Muscle of arm (tissue), 14 donors: ENCODE measurements at places on chromosomes 13 and 19. TPM values are rescaled to one million over a fixed set of nuclear protein-coding genes. Genes with fewer than 3 reads are reported as not detected.

The ADGRE2 gene
- polyA plus RNA-seq: 0.53 TPM

The CLEC4G gene
- not detected for polyA plus RNA-seq

The ZNF780A gene
- 11.3 TPM for polyA plus RNA-seq

The COMP gene
- not detected for polyA plus RNA-seq

The ANKLE1 gene
- 2.2 TPM for polyA plus RNA-seq

The ZNF471 gene
- 18.7 TPM for polyA plus RNA-seq

The DCT gene
- 0.26 TPM for polyA plus RNA-seq

The ZSWIM9 gene
- 8.1 TPM for polyA plus RNA-seq
